Activated CD4-positive, alpha-beta T cell treated with anti-CD3 and anti-CD28 coated beads for 36 hours (primary cell): ENCODE measurements at places on chromosomes 11 and 22. TPM values are rescaled to one million over a fixed set of nuclear protein-coding genes. Genes with fewer than 3 reads are reported as not detected.
A peak's percentile ranks its signal among the peaks of the same experiment; 100 is the strongest.

The DMC1 gene
- total RNA-seq, result 18.9 TPM

The VPS37C gene
- 10.6 TPM for total RNA-seq

The TH gene
- total RNA-seq, result not detected

- H3K4me3 ChIP-seq, result no peak overlapping the region
- H3K36me3 ChIP-seq, result no peaks in the 10 kb centered on the region
- no peak for DNase-seq
- H3K4me1 ChIP-seq, result no peaks in the 10 kb centered on the region
- no peaks in the 10 kb centered on the region for H3K27me3 ChIP-seq
Observed at GRCh38 chr22:42695294-42695693, 25.4 kb downstream of the A4GALT start.

GRCh38 chr11:126591966-126592489, 236.5 kb downstream of the ST3GAL4 start:
- DNase-seq, result no peak
- H3K36me3 ChIP-seq, result no peaks in the 10 kb centered on the region
- H3K4me3 ChIP-seq, result no peak overlapping the region
- no peaks in the 10 kb centered on the region for H3K4me1 ChIP-seq

DNA sequence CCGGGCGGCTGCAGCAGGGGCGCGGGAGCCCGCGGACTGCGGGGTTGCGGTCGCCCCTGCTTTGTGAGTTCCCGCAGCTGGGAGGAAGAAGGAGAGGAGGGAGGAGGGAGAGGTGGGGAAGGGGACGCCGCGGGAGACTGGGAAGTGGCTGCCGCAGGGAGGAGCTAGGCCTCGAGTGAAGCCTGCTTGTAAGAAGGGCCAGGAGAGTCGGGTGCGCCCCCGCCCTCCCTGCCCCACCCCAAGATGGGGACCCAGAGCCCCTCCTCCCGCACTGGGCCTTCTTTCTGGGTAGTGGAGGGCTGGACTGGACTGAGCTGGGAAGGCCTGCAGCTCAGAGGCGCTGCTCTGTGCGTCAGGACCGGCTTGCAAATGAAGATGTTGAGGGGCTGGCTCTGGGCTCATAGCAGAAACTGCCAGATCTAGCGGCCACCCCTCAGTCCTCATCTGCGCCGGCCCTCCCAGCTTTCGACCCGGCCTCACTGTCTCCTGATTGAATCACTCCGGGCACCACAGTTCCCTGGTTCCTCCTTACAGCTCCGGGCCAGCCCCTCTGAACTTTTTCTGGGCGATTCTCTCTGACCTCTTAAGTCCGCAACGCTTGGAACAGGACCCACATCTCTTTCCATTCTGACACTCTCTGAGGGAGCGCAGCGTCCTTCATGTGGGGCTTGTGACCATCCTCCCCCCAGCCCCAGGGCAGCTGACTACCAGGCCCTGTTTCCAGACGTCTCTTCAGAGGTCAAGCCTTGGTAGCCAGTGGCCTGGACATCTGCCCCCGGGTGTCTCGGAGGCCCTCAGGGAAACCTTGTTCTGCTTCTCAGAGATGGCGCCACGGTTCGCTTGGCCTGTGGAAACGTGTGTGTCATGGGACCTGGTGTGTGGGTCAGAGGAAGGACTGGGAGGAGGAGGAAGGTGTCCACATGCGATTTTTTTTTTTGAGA, 21.9 kb downstream of the SERPINH1 start:
- H3K4me3 ChIP-seq, result peak overlapping the region; percentile 75
- DNase-seq, result peak; percentile 18
- peaks cover 13% of the 10 kb centered on the region for H3K4me1 ChIP-seq
- no peaks in the 10 kb centered on the region for H3K36me3 ChIP-seq
- H3K27me3 ChIP-seq, result no peaks in the 10 kb centered on the region

GRCh38 chr11:69328231-69328630, 34.3 kb downstream of the MYEOV start:
- H3K36me3 ChIP-seq, result no peaks in the 10 kb centered on the region
- H3K4me3 ChIP-seq, result no peak overlapping the region
- H3K4me1 ChIP-seq, result no peaks in the 10 kb centered on the region
- H3K27me3 ChIP-seq, result no peaks in the 10 kb centered on the region

DNA sequence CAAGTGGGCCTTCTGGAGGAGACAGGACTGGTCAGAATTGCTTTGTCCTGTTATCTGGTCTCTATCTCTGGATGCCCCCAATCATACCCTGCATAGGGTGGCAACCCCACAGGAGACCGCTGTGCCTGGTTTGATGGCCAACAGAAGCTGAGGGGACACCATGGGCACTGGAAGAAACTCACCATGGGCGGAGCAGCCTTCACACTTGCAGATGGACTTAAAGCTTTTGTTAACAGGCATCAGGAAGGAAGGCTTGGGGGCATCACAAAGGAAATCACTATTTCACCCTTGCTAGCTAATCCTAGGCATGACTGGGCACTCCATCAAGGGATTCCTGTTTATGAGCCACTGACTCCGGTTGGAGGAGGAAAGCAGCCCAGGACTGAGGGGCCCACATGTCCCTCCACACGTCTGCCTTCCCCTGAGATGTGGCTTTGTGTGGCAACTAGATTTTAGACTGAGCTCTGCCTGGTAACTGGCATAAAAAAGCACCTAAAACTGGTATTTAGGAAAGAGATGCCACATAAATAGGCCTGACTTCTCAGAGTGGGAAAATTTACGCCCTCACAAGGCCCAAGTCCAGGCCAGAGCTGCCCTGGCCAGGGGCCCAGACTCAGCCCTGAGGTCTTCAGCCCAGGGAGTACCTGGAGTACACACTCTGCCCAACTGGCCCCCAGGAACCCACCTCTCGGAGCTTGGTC, 57.0 kb upstream of the LYVE1 start:
- H3K27me3 ChIP-seq, result no peaks in the 10 kb centered on the region
- peaks cover 14% of the 10 kb centered on the region for H3K4me1 ChIP-seq
- no peak for DNase-seq
- H3K4me3 ChIP-seq, result no peak overlapping the region
- no peak overlapping the region for H3K27ac ChIP-seq

DNA sequence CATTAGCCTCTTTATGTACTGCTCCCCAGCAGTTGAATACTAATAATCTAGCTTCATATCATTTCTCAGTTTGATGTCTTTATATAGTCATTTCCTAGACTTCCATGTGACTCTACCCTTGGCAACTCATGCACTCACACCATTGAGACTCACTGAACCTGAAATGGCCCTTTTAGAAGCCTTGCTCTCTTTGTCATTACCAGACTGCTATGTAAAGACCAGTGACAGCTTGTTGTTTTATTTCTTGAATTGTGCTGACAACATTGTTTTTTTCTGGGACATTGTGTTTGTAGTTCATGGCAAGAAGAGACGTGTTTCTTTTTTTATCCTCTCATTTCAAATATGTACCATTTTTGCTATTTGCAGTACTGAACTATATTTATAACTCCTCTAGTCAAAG, 256.5 kb downstream of the CNTN5 start:
- H3K4me1 ChIP-seq, result no peaks in the 10 kb centered on the region
- H3K4me3 ChIP-seq, result no peak overlapping the region
- H3K27ac ChIP-seq, result no peak overlapping the region
- H3K27me3 ChIP-seq, result no peaks in the 10 kb centered on the region
- H3K36me3 ChIP-seq, result no peaks in the 10 kb centered on the region

- DNase-seq, result no peak
- peaks cover 24% of the 10 kb centered on the region for H3K27me3 ChIP-seq
- H3K4me1 ChIP-seq, result no peaks in the 10 kb centered on the region
- H3K4me3 ChIP-seq, result no peak overlapping the region
- no peak overlapping the region for H3K27ac ChIP-seq
Observed at GRCh38 chr11:63427971-63428508, 58.5 kb downstream of the SLC22A9 start.
